ENCODE measurements at places on chromosomes 5 and 9.

GRCh38 chr5:32304622-32305021, 8.1 kb downstream of the MTMR12 start:
- no peak for DNase-seq

- no peak for DNase-seq
These were observed 15.8 kb downstream of the ARHGEF28 start for GRCh38 chr5:73641811-73642210.

GRCh38 chr9:17402309-17402708, 176.6 kb upstream of the SH3GL2 start:
- DNase-seq, result no peak

DNA sequence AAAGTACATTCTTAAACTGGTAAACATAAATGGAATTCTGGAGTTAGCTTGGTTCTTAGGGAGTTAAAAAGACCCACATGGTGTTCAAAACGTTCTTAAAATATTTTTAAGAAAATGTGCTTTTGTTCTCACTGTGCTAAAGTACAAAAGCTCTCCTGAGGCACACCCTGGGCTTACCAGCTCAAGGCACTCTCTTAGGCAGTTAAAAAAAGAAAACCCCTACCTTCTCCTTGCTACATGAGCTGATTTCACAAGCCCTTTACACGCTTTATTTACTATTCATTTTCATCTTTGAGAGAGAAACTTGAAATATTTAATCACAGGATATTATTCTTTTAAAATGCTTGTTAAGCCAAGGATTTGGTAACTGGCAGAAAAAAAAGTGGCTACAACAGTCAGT, 723.3 kb upstream of the GRAMD2B start:
- DNase-seq, result no peak
